ENCODE measurements at places on chromosomes 3 and 15.
A peak's percentile ranks its signal among the peaks of the same experiment; 100 is the strongest.

DNA sequence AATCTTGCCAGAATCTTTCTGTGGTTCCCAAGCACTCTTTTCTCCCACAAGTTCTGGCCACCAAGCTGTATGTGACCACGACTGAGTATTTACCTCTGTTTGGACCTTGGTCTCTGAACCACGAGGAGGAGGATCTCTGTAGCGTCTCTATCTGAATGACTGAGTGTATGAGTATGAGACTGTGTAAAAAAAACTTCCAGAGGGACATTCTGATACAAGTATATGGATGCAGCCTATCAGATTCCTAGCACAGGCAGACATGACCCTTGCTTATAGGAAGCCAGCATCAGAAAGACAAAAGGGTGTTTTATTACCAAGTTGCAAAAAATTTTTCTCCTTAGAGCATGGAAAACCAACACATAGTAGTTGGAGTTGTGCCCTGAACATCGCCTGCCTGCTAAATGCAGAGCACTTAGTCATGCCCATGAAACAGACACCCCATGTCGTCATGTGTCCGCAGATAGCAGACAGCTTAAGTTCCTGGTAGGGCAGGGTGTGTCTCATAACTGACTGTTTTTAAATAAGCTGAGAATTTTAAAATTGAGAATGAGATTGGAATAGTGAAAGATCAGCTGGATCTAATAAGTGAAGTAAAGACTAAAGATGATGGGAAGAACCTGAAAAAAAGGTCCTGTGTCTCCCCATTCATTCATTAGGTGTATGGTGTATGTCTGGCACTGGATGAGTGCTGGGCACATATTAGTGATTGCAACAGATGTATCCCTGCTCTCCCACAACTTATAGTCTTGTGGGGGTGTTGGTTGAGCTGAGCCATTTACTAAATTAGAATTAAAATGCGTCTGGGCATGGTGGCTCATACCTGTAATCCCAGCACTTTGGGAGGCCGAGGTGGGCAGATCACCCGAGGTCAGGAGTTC is 30.9 kb downstream of the DAG1 start:
- no peak for DNase-seq

- no peak for DNase-seq
These were observed 5.2 kb downstream of the LCMT2 start for GRCh38 chr15:43325039-43325684.

GRCh38 chr3:36729204-36730056 is 34.9 kb downstream of the DCLK3 start:
- no peak for DNase-seq

GRCh38 chr15:74383695-74384565 is 16.5 kb upstream of the CYP11A1 start:
- DNase-seq: peak; percentile 79

DNA sequence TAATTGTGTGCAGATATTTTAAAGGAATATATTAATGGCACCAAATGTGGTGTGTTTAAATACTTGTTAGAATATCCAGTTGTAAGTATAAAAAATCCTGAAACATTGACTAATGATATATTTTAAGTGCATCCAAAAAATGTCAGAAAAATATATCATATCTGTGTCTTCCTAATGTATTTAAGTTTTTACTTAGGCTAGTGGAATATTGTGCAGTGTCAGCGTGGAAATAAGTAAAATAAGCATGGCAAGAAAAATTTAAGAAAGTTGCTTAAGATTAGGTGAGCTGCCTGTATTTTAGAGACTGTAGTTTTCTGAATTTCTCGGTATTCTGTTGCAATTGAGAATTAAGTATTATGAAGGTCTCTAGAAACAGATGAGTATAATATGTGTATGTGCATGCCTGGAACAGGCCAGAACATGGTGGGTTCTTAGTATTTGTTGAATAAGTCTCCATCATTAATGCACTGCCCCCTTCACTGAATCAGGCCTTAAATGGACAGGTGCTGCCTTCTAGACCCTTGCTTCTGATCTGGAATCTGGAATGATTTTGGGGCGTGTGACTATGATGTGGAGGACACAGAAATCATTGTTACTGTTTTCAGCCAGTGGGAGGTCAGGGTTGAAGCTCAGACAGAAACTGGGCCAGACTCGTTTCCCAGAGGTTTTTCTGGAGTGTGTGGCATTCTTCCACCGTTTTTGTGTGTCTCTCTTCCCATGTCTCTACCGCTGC is 86.1 kb downstream of the TRAK1 start:
- no peak for DNase-seq

DNA sequence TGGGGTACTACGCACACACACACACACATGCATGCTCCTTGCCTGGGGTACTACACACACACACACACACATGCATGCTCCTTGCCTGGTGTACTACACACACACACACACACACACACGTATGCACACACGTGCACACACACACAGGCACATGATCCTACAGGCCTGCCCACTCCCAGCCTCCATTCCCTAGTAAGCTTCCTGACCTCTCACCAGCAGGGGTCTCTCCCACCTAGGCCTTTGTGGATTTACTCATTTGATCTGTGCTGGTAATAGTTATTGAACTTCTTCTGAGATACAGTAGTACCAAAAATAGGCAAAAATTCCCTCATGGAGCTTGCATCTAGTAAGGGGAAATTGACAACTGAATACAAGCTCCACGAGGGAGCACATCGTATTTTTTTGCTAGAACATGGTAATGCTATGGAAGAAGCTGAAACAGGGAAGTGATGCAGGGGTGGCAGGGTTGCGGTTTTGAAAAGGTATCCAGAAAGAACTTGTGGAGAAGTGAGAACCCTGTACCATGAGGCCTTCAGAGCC is 19.1 kb downstream of the TTC21A start:
- DNase-seq: no peak

DNA sequence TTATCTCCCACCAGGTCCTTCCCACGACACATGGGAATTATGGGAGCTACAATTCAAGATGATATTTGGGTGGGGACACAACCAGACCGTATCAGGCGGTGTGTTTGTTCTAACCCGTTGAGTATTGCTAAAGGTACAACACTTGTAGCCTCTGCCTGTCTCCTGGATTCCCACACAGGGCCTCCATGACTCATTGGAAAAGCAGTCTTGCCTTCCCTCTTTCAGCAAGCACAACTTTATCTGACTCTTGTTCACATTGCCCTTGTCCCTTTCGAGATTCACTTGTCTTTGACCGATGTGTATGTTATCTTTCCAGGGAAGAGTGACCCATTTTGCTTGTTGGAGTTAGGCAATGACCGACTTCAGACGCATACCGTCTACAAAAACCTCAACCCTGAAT is 152.3 kb downstream of the MCTP2 start:
- no peak for DNase-seq

- no peak for DNase-seq
These were observed 664 bp downstream of the PPCDC start for GRCh38 chr15:75023872-75024636.

GRCh38 chr15:57323806-57324589 is 52.3 kb upstream of the CGNL1 start:
- no peak for DNase-seq

DNA sequence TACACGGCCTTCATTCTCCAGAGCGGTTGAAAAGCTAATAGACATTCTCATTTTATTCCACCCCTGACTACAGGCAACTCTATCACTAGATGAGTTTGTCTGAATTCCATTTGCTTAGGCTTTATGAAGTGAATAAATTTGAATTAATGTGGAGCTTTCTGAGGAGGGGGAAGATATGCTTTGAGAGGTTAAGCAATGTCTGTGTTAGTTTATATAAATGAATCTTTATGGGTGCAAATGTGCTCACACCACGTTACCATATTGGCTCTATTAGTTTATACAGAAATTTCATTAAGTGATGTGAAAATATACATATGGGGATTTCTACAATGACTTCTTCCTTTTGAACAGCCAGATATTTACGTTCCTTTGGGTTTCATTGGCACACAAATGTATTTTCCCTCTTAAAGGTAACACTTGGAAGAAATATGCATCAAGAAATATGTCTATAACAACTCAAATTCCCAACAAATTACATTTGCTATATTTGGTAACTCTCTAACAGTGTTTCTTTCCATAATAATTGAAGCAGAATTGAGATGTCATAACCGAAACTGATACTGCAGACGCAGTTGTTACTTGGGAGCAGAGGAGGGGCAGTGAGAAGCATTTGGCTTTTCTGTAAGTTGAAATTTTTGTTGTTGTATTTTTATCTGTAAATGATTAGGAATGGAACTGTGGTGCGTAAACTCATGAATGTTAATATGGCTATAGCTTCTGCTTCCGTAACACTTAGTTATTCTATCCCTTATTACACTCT is 359.4 kb downstream of the CACNA2D3 start:
- DNase-seq: no peak

- DNase-seq: no peak
These were observed 84.2 kb upstream of the IL12A start for GRCh38 chr3:159904455-159904854.

DNA sequence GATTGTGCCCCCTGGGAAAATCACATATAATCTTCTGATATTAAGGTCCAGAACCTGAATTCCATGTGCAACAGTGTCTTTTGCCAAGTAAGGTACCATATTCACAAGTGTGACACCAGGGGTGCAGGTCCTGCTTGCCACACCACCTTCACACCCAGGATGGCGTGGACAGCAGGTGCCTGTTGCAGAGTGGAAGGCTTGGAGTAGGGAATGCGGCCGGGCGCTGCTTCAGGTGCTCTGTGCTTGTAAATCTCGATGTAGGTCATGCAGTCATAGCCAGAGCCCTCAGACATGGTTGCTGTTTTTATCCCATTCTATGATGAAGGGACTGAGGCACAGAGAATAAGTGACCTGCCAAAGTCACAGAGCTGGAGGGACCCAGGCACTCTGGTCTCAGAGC is 34.5 kb upstream of the GABRG3 start:
- DNase-seq: no peak

DNA sequence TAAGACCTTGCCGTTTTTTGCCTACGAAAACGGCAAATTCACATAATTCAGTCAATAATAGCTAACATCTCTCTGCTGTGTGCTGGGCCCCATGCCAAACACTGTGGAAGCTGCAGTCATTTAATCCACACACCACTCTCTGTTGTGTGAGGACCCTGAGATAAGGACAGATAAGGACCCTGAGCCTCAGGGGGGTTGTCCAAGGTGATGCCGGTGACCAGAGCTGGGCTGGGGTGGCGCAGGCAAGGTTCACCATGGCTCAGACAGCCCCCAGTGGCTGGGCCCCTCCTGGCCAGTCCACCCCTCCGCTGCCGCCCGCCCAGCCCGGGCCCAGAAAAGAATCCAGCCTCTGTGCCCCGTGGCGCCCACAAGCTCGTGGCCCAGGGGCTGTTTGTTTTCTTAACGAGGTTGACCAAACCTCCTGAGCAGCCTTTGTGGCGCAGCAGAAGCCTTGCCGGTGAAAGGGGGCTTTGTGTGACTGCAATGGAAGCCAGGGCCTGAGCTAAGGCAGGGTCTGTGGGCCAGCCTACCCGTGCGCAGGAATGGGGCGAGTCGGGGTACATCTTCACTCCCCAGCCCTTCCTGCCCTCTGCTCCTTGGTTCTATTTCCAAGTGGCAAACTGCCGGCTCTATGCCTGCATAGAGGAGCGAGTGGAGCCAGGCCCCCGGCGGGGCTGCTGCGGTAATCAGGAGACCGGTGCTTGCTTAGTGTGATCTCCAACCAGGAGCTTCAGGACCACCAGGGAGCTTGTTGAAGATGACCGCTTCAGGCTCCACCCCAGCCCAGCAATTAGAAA is 4.4 kb upstream of the SNX22 start:
- no peak for DNase-seq

- no peak for DNase-seq
These were observed 64.8 kb upstream of the LMCD1 start for GRCh38 chr3:8436661-8437287.

GRCh38 chr15:84982301-84982920 is 755 bp downstream of the PDE8A start:
- peak; percentile 31 for DNase-seq

DNA sequence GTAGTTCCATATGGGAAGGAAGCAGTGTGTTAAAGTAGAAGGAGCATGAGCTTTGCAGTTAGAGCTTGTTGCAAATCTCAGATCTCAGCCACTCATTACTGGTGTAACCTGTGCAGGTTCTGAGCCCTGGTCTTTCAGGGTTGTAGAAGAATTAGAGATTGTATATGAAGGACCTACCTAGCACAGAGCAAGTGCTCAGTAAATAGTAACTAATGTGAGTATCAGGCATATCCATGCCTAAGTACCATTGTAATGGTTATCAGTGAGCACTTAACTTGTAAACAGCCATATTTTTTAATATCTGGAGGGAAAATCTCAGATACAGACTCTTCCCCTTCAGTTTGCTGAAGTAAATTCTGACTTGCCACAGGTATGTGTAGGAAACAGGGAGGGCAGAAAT is 59.3 kb downstream of the MAP6D1 start:
- DNase-seq: no peak

- no peak for DNase-seq
These were observed 29.9 kb downstream of the CLDN11 start for GRCh38 chr3:170448584-170448983.

DNA sequence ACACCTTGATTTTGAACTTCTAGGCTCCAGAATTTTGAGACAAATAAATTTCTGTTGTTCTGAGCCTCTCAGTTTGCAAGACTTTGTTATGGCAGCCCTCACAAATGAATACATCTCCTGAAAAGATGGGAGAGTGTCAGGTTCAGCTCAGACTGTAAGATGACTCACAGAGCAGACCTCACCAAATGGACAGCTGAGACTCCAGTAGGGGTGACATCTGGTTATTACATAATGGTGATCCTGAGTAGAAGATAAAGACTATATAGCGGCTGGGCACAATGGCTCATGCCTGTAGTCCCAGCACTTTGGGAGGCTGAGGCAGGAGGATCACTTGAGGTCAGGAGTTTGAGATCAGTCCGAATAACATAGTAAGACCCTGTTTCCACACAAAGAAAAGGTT is 26.2 kb upstream of the MTMR14 start:
- no peak for DNase-seq

DNA sequence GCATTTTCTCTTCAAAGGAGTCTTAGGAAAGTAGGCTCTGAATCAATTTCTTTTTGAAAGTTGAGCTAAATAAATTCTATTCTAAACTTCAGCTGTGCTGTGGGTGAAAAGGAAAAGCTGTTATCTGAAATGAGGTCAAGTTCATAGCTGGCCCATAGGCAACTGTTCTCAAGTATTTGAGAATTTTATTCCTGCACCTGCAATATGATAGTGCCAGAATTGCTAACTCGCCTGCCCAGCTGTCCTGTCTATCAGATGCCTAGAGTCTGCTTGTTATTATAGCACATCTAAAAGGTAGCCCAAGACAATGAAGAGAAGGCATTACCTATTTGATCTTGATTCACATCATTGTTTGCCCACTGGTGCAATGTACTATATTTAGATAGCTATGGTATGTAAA is 798.7 kb downstream of the DIPK2A start:
- no peak for DNase-seq

- no peak for DNase-seq
These were observed 529.0 kb upstream of the NECTIN3 start for GRCh38 chr3:110542552-110543150.

Measured in stimulated activated CD8-positive, alpha-beta memory T cell treated with anti-CD3 and anti-CD28 coated beads, Interleukin-7, amount 100 ng/mL, for 4 hours (primary cell).